ENCODE measurements at places on chromosomes 12 and 14.

DNA sequence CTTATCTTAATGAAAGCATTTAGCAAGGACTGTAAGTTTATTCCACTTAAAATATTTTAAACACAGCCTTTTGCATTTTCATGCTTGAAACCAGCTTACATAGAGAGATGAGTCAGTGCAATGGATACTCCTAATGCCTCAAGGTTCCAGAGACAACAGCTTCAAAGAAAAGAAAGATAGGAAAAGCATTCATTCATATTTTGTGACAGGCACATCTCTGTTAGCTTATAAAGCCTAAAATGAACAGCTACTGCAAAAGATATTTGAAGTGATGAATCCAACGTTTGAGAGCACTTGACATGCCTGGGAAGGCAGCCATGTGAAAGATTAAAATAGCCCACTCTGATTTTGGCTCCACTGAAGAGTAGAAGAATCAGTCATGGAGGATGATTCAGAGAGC is 814.5 kb downstream of the RPS29 start:
- no peak for DNase-seq

GRCh38 chr12:58633479-58633878 is 286.8 kb downstream of the LRIG3 start:
- DNase-seq = no peak

DNA sequence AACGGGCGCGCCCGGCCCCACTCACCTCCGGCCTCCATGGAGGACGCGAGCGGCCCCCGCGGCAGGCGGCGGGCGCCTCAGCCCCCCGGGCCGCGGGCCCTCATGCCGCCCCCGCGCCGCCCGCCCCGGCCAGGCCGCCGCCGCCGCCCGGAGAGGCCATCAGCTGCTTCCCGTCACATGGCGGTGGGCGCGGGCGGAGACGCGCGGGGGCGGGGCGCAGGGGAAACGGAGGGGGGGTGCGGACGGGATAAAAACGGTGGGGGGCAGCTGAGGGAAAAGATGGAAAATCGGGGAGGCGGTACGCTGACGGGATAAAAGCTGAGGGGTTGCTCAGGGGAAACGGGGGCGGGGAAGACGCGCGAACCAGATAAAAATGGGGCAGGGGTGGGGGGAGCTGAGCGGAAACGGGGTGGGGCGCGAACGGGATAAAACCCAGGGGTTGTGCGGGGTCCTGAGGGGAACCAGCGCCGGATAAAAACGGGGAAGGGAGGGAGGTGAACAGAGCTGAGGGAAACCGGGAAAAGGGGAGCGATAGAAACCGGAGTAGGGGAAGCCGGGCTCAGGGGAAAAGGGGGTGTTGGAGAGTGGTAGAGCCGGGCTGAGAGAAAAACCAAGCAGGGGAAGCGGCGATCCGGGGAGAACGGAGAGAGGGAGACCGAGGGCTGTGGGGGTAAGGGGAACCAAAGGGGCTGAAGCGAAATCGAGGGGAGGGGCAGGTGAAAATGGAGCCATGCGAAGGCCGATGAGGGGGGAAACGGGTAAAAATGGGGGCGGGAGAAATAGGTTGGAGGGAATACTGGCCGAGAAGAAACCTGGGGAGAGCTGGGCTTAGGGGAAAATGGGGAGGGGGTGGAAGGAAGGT is at the start of gene WSB2:
TSS of gene WSB2 (minus strand) at position 169 of the 862 bp plus-strand sequence. CDS start at position 38, 131 bp downstream.
- DNase-seq = peak; percentile 64

DNA sequence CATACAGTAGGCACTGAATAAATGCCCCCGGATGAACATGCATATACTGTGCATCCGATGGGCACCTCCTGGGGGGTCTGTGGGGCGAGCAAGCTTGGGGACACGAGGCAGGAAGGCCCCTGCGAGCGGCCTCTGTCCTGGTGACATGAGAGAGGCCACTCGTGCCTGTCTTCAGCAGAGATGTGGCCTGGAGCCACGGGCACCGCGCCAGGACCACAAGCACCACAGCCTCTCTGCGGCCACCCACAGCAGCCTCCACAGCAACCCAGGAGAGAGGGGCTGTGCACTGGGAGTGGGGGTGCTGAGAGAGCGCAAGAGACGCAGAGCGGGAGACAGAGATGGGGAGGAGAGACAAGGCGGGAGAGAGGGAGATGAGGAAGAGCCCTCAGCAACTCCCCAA is 118.5 kb downstream of the RFLNA start:
- DNase-seq = no peak

- no peak for DNase-seq
These were observed 5.4 kb upstream of the MGAT4C start for GRCh38 chr12:86261578-86261977.

All from NCI-H2081 (cell line).